ENCODE measurements at places on chromosomes 4 and X.

DNA sequence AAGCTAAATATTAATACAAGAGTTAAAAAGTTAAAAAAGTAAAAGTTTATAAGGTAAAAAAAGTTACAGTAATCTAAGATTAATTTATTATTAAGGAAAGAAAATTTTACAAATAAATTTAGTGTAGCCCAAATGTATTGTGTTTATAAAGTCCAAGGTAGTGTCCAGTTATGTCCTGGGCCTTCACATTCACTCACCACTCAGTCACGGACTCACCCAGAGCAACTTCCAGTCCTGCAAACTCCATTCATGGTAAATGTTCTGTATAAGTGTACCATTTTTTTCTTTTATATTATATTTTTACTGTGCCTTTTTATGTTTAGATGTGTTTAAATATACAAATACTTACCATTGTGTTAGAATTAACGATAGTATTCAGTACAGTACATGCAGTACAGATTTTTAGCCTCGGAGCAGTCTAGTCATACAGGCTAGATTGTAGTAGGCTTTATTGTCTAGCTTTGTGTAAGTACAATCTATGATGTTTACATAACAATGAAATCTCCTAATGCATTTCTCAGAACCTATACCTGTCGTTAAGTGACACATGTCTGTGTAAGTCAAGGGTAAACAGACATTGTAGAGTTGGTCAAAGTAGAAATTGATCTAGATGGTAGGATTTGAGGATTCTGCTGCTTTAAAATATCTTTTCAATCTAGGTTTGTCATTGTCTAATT lies 197.7 kb downstream of the GC start:
- DNase-seq: no peak

- DNase-seq: no peak
Measured at GRCh38 chr4:85717847-85718246, 242.9 kb downstream of the ARHGAP24 start.

DNA sequence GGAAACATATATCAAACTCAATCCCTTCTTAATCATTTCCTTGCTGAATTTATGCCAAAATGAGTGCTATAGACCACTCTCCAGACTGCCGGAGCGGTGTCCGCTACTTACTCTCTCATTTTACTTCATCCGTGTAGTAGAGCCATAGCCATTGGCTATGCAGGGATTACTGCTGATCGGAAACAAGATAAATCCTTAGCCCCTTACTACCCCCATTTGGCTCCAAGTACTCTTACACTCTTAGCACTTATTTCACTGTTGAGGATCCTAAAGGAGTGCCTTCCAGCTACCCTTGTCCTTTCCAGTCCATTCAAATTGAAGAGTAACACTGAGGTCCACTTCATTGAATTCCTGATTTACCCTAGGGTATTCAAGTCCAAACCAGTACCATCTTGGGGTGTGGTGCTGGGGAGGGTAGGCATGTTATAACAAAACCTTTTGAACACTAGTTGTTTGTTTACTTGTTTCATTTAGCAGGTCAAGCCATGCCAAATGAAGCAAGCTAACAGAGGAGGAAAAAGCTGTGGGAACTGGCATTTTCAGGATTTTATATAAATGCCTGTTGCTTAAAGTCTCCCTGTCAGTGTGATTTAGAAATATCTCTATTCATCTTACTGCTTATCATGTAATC lies 715.1 kb downstream of the FSTL5 start:
- no peak for DNase-seq

DNA sequence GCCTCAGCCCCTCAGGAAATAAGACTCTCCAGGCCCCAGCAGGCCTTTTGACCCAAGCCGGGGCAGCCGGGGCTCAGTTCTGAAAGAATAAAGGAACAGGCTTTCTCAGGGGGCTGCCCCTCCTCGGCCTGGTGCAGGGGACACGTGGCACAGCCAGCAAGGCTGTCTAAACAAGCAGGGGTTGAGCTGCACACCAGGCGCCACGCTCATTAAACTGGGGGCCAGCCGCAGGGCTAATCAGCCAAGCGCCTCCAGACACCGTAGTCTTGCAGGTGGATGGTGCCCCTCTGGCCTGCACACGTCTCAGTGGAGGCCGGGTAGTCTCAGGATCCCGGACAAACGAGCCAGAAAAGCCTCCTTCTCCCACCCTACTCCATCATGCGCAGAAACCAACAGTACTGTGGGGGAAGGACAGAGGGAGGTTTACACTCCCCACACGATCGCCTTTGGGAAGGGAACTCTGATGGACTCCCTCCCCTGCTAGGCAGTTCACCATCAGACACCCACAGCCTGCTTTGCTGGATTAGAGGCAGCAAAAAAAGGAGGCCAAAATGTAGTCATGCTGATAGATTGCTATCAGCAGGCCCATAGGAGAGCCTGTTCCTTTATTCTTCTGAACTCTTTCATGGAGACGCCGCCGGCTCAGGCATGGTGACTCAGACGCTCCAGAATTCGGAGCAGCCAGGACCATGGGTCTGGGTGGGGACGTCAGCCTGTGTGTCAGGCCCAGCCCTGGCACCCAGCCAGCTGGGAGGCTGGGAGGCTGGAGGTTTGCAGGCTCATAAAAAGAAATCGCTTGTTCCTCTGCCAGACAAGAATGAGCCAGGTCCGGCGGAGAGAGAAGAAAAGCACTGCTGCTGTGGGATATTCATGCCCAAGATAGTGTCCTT lies 342.4 kb downstream of the BCOR start:
- no peak for DNase-seq

DNA sequence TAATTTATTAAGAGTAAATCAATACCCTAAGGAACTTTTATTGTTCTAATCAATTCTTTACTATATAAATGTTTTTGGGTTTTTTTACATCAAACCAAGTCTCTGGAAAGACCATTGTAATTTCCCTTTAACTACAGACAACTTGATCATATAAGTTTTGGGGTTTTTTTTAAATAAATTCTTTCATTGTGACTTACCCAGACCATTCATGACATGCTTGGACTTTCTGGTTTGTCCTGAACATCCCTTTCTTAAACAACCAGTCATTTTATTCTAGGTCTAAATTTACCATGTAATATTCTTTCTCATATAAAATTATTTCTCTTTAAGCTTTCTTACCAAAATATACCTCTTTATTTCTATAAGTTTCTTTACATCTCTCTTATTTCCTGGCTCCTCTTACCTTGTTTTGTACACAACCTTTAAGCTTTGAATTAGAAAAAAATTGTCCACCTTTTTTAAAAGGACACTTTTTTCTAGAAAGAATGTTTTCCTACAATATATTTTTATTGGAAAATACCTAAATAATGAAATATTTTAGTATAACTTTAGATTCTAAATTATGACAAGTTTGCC lies 8.4 kb downstream of the CNGA1 start:
- DNase-seq: no peak

GRCh38 chrX:107117993-107118321 lies 665 bp downstream of the RBM41 start:
- no peak for DNase-seq

GRCh38 chr4:128363966-128364365 lies 76.4 kb upstream of the PGRMC2 start:
- no peak for DNase-seq

- no peak for DNase-seq
Measured at GRCh38 chr4:152850377-152850776, 70.6 kb downstream of the ARFIP1 start.

DNA sequence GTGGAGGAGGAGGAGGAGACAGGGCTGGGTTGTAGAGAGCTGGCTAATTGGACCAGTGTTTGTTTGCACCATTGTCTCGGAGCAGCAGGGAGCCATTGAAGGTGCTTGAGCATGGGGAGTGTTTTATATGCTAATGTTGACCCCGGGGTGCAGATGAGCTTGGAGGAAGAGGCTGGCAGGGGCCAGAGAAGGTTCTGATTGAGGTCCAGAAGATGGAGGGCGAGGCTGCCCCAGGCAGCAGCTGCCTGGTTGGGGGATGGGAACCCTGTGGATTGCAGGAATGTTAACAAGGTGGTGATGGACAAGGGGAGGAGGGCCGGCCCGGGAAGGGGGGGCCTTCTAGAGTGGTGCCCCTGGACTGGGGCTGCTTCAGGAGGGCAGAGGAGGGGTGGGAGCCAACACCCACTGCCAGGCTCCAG lies 18.0 kb downstream of the DOK7 start:
- DNase-seq: no peak

DNA sequence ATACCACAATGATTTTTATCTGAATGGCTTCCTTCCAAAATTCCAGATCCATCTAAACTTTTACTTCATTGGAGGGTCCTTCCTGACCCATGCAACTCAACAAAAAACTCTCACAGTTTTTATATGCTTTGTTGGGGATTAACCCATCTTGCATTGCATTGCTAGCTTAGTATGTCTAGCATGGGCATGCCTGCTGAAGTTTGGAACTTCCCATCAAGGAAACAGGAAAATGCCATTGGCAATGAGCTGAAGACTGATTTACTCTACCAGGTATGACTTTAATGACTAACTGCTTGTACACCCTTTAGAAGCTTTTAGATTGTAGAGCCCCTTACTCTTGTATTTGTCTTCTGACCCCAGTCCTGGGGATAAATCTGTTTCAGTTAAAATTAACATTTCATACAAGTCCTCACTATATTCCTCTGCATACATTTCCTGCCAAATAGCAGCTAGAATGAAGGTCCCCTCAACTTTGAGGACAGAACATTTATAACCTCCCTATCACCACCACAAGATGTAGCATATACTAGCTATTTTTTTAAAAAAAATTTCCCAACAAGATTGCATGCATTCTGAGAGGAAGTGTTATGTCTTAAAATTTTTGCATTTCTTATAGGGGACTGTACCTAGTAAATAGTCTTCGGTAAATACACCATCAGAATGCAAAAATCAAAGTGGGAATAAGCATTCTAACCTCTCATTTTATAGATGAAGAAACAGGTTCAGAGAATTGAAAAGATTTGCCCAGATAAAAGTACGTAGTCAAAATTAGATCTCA lies 52.5 kb upstream of the ATXN3L start:
- no peak for DNase-seq

DNA sequence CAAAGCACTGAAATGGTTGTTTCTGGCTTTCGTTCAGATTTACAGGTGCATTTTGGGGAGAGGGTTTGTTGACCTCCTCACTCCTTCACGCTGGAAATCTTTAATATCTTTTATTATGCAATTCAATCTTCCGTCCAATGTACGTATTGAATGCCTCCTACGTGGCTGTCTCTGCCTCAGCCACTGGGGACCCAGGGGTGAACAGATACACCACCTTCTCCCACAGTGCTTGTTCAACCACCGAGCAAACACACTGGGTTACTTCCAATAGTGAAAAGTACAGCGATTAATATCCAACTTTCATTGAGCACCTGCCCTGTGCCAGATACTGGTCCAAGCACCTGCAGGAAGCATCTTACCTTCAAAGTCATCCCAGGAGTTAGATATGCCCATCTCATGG lies 52.1 kb downstream of the NYX start:
- no peak for DNase-seq

DNA sequence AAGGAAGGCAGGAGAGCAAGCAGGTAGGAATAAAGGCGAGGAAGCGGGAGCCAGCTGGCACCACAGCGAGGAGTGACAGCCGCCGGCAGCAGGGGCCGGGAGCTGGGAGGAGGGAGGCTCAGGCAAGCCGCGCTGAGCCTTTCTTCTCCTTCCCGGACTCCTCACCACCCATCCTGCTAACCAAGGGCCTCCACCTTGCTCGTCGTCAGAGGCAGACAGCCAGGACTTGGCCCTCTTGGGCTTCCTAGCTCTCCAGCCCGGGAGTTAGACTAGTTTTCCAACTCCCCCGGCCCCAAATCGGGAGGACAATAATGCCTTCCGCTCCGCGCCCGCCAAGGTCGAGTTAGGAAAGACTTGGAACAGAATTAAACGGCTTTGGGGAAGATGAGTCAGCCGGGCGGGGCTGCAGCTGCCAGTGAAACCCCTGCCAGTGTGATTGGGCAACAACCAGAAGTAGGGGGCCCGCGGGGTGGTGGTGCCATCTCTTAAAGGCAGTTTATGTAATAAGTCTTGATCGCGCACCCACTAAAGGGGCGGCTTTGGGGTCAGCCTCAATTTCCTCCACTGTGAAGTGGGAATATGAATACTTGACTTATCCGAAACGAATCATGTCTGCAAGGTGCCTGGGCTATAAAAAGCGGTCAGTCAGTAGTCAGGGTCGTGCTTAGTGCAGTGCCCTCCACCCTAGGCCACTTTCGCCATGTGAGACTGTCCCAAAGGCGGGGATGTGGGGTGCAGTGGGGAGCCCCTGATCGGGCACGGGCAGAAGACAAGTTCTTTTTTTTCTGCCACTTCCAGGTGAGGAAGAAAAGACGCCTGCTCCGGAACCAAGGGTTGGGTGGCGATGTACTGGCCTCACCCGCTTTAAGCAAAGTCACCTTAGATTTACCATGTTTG lies 6.7 kb upstream of the HSD17B10 start:
- peak; percentile 4 for DNase-seq

DNA sequence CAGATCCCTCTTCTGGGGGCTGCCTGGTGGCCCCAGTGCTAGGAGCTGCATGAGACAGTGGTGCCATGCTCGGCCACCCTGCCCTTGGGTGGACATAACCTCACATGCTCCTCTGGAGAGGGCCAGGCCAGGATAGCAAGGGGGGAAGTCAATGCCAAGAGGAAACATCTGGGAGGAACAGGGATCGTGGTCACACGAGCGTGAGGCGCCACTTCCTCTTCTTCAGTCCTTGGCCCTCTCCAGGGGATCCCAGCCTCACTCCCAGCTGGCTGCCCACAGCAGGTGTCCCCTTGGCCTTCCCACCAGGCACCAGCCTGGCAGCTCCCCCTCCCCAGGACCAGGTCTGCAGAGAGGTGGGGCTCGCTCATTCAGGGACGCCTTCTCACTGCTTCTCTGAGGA lies 28.6 kb downstream of the TBC1D14 start:
- DNase-seq: no peak

DNA sequence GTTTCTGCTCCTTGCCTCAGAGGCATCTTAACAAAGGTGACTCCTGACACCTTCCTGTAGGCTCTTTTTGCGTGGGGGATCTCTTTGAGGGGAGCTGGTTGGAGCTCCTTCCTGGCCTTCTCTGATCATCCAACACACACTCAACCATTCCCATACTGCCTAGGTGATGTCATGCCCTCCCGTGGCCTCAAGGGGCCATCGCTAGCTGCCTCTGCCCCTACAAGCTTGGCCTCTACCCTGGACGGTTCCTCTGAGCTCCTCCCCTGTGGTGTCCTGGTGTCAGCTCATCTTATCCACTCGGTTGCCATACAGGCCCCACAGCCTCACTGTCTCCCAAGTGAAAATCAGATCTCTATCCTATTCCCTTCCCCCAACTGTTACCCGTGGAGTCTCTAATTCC lies 13.7 kb upstream of the ZNF185 start:
- no peak for DNase-seq

DNA sequence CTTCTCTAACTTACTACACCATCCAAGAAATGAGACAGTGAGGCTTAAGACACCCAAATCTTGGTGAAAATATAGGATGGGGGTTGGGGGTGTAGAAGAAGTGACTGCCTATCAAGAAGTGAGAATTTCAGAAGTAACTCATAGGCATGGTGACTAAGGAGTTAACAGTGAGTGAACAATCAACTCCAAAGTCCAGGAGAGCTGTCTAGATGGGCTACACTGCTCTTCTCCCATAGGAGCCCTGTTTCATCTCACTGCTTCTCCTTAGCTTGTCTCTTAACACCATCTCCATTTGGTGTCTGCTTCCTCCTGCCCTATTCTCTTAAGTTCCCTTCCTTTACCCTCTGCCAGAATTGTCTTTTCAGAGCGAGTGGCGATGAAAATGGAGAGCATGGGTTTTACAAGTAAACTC lies 22.7 kb downstream of the FABP2 start:
- DNase-seq: no peak

GRCh38 chr4:118992149-118992548 lies 103.5 kb downstream of the SYNPO2 start:
- DNase-seq: no peak

- no peak for DNase-seq
Measured at GRCh38 chrX:148573119-148573518, 72.7 kb downstream of the AFF2 start.

- DNase-seq: no peak
Measured at GRCh38 chr4:20418861-20419451, 167.3 kb downstream of the SLIT2 start.
